ENCODE measurements at places on chromosomes 2 and 18.
A peak's percentile ranks its signal among the peaks of the same experiment; 100 is the strongest.

DNA sequence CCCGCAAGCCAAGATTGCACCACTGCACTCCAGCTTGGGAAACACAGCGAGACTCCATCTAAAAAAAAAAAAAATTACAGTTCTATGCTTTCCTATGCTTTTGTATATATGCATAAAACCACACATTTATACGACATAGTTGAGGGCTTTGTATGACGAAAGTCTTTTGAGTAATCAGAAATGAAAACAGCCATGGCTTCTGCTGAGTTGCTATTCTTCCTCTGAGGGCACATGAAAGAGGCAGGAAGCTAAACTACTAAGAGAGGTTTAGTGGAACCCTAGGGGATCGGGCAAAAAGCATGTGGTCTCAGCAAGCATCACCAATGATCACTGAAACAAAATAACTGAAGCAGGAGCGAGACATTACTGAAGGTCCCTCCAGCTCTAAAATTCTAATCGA, 99.6 kb downstream of the ZAP70 start:
- ATAC-seq: no peak

- ATAC-seq: no peak
Measured at GRCh38 chr2:31446848-31447247, 32.3 kb upstream of the XDH start.

DNA sequence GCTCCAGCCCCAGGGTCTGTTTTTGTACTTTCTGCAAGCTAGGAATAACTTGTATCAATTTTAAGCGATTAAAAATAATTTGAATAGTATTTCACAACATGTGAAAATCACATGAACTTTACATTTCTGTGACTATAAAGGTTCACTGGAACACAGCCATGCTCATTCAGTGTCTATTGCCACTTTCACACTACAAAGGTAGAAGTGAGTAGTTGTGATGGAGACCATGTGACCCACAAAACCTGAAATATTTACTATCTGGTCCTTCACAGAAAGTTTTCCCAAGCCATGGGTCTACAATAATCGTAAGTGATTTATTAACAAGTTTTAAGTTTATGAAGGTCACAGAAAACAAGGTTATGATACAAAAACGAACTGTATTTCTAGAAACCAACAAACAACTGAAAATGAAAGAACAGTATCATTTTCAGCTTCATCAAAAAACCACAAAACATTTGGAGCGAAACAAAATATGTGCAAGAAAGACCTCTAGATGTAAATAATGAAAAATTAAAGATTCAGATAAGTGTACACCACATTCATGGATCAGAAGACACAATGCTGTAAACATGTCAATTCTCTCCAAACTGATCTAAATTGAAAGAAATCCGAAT, 68.9 kb upstream of the DNER start:
- ATAC-seq: no peak

DNA sequence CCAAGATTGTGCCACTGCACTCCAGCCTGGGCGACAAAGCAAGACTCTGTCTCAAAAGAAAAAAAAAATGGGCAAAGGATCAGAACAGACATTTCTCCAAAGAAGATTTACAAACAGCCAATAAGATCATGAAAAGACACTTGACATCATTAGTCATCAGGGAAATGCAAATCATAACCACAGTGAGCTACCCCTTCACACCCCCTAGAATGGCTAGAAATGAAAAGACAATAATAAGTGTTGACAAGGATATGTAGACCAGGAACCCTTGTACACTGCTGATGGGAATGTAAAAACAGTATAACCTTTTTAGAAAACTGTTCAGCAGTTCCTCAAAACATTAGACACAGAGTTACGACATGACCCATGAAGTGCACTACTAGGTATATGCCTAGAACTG, 18.4 kb upstream of the MTERF4 start:
- peak; percentile 45 for ATAC-seq

DNA sequence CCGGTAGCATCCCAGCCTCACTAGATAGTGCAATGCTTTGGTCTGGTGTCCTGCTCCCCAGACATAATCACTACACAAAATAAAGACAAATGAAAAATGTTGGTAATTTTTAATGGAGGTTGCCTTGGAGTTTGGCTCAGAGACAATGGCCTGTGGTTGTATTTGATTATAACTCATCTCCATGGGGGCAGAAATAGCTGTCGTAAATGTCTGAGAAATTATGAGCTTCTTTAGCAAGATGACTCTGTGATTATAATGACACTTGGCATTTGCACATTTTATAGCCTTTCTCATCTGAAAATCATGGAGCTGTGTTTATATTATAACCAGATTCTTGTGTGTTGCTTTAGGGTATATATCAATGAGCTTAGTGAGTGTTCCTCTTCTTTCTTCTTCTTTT, 1779.7 kb upstream of the CELF4 start:
- ATAC-seq: no peak

DNA sequence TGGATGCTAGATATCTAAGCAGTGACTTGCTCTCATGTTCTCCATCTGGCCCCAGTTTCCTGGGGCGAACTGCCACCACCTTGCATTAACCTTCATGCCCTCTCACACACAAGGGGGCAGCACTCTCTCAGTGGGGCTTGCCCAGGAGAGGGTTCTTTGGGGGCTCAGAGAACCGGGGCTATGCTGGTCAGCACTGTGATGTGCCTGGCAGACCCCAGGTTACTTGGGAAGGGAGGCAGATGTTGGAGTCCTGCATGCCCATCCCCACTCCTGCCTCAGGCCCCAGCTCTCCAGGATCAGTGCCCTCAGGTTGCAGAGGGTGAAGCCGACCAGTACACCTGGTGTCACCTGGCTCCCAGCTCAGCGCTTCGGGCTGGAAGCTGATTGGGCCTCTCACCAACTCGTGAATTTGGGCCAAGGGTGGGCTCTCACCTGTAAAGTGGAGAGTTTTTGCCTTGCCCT, 396.2 kb upstream of the HS6ST1 start:
- no peak for ATAC-seq

- no peak for ATAC-seq
Measured at GRCh38 chr2:128024816-128025215, 3.0 kb downstream of the SAP130 start.

- peak; percentile 45 for ATAC-seq
Measured at GRCh38 chr18:2905854-2906703, 59.3 kb downstream of the EMILIN2 start.

- no peak for ATAC-seq
Measured at GRCh38 chr2:160694221-160694620, 200.6 kb upstream of the RBMS1 start.

DNA sequence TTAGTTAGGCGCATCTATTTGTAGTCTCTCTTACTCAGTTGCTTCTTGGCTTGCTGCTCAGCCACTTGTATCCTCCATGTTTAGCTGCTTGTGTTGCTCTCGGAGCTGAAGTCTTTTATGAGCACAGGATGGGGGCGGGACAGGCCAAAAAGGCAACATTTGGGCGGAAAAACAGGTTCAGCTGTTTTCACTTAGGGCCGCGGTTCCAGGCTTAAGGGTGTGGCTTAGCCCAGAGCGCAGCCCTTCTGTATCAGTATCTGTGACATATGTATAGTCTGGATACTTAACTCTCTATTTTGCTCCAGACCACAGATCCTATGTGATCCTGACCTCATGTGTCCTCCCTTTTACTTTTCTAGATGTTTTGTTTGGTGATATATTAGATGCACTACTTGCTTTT, 763.5 kb downstream of the SUCLG1 start:
- no peak for ATAC-seq

DNA sequence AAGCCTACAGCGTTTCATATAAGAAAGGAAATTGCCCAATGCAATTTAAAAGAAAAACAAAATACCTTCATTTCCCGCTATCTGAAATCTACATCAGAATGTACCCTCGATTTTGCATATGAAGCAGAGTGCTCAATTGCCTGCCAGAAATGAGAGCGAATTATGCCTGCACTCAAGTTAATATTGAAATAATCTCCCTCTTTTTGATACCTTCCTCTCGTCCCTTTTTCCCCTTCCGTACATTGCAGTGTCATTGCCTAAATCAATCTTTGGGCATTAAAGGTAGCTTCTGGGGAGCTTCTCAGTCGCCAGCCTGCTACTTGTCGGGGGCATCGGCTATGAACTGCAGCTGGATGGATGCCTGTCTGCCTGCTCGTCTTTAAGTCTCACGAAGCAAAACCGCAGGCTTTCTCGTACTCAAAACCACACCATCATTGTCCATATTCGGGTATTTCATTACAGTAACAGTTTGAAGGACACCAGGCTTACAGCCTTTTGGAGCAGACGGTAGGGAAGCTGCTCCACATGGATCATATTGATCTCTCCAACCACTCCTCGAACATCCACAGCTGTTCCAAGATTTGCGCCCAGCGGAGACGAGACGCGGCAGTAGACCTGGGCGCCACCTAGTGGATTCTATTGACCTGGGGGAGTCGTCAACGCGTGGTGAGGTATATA, 64.0 kb upstream of the HNRNPA3 start:
- ATAC-seq: peak; percentile 90

DNA sequence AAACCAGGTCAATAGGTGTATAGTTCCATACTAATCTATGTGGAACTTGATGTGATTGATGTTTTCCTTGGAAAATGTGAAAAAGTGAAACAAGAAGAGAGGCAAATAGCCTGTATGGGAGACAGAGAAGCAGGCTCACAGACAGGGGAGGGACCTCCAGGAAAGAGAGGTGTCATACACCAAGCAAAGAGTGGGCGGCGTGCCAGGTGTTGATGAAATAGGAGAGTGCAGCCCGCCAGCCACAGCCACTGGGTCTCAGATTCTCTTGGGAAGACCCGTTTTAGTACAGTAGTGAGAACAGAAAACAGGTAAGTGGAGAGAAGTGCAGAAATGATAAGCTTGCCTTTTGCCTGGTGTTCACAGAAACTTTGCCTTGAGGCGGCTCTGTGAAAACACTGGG, 301.9 kb downstream of the ZNF407 start:
- ATAC-seq: no peak

GRCh38 chr2:86039963-86040655, 65.6 kb downstream of the POLR1A start:
- ATAC-seq: no peak

- no peak for ATAC-seq
Measured at GRCh38 chr2:50712569-50712968, 319.4 kb downstream of the NRXN1 start.

GRCh38 chr2:100988630-100989417, 13.3 kb upstream of the RPL31 start:
- no peak for ATAC-seq

GRCh38 chr2:63741884-63742579, 99.7 kb upstream of the UGP2 start:
- no peak for ATAC-seq

GRCh38 chr18:31206071-31206470, 43.4 kb upstream of the DSC1 start:
- no peak for ATAC-seq

DNA sequence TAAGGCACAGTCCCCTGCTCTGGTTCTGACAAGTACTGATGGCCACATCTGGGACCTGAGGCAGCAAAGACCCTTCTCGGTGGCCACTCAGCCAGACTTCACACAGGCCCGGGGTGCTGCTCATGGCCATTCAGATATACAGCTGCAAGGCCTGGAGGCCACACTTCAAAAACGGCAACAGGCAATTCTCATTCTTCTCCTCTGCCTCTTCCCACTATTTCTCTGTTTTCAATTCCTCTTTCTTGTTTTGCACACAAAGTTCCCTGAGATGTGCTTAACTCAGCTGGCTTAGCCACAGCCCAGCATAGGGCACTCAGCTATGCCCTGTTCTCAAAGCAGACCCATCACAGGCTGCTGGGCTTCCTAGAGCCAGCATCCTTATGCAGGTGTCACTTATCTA, 29.9 kb downstream of the PTPN18 start:
- no peak for ATAC-seq

DNA sequence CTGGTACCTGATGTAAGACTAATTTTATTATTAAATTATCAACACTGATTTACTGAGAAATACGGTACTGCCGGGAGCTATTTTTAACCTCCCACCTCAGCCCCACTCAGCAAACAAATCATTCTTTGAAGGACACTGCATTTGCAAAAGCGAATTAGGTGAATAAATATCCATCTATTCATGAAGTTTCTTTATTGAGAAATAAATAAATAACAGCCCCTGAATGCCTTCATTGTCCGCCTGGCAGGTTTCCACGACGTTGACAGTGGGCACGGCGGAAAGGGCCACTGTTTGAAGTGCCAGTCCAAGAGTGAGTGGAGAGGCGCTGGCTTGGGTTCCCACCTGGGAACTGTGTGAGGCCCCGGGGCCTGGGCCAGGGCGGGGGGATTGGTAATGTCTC, 15.7 kb downstream of the C1QL2 start:
- no peak for ATAC-seq

DNA sequence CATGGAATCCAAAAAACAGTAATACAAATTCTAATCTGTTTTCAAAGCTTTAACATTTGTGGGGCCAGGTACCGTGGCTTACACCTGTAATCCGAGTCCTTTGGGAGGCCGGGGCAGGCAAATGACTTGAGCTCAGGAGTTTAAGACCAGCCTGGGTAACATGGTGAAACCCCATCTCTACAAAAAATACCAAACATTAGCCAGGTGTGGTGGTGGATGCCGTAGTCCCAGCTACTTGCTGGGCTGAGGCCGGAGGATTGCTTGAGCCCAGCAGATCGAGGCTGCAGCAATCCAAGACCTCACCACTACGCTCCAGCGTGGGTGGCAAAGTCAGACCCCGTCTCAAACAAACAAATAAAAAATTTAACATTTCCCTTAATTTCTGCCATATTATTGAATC, 74.3 kb upstream of the SALL3 start:
- ATAC-seq: no peak

- no peak for ATAC-seq
Measured at GRCh38 chr2:99836690-99837605, 305.4 kb downstream of the AFF3 start.

DNA sequence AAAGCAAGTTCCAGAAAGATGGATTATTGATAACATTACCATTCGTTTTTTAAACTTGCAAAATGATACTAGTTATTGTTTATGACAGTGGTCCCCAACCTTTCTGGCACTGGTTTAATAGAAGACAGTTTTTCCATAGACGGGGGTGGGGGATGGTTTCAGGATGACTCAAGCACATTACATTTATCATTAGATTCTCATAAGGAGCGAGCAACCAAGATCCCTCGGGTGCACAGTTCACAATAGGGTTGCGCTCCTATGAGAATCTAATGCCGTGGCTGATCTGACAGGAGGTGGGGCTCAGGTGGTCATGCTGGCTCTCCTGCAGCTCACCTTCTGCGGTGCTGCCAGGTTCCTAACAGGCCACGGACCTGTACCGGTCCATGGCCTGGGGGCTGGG, 86.2 kb downstream of the BCL2 start:
- ATAC-seq: peak; percentile 55

- no peak for ATAC-seq
Measured at GRCh38 chr2:143807671-143808070, 678.5 kb downstream of the ARHGAP15 start.

DNA sequence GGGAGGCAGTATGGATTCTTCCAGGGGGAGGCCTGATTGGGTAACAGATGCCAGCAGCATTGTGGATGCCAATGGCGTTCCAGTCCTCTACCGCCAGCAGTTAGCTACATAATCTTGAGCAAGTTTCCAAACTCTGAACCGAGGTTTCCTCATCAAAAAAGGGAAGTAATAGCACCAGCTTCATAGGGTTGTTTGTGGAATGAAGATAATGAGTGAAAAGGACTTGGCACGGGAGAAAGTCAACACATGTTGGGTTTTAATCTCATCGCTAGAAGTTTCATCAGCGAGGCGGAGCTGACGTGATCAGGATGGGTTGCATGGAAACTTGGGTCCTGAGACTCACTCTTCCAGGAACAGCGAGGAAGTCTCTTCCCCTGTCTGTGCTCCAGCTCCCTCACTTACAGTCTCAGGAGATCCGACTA, 266.7 kb downstream of the SH3BP4 start:
- no peak for ATAC-seq

Data from activated CD4-positive, CD25-positive, alpha-beta regulatory T cell treated with anti-CD3 and anti-CD28 coated beads, Interleukin-2, amount 50 U/mL, for 24 hours (primary cell).